ENCODE measurements at places on chromosomes 16 and 17.

DNA sequence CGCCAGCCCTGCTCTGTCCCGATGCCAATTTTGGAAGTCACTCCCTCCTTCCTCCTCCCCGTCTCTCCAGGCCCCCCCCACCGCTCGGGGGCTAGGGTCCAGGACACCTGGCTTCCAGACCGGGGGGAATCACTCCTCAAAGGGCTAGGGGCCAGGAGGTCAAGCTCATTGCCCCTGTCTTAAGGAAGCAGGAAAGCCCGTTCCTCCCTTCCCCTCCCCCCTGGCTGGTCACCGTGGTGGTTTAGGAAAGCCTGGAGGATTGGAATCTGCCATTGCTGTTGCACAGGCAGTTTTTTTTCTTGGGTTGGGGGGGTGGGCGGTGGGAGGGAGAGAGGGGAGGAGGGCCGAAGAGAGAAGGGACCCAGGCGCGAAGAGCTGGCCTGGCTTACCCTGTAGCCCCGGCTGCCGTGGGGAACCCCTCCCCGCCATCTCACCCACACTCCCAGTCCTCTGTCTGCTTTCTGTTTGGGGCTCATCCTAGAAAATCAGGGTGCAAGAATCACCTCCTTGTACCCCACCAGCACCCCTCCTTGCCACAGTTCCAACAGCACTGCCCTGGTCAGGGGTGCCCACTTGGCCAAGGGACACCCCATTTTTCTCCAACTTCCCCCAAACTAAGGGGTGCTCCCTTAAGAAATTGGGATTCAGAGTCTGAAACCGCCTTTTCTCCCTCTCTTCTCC lies 2.9 kb upstream of the BCL6B start:
- DNase-seq, result no peak

DNA sequence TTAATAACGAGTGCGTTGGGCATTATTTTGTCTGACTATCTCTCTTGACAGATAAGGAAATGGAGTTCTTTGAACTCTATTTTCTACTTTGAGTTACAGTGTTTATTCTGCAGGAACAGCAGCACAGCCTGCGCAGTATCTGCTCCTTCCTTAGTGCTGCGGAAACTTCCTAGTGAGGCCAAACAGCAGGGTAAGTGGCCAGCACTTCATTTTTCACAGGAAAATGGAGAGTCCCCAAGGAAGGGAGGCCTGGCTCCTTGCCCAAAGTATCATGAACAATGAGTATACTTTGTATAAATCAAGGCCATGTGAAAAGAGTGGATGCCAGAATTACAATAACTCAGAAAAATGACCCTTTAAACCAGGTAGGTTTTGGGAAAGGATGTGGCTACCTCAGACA lies 140.6 kb downstream of the VPS53 start:
- DNase-seq, result no peak

DNA sequence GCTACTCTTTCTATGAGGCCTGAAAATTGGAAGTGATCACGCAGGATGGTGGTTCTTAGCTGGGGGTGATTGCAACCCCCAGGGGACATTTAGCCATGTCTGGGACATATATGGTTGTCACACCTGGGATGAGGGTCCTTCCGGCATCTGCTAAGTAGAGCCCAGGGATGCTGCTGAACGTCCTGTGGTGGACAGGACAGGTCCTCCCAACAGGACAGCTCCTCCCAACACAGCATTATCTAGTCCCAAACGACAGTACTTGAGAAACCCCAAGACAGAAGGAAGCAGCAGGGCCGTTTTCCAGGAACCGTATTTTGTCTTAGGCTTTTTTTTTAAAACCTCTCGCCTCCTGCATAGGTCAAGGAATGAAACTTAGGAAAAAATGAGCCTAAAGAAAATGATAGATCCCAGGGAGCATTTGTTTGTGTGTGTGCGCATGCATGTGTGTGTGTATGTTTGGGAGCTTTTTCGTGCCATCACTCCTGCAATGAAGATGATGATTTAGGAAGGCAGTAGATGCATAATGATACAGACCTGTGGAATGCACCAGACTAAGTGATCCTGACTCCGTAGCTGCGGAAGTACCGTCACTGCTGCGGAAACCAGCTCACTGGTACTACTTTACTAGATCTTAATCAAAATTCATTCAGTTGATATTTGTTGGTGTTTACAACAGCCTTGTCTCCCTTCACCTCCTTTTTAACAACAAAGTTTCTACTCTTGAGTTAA lies 118.2 kb downstream of the SNX29 start:
- DNase-seq, result no peak

GRCh38 chr16:3776316-3776715 lies 59.0 kb upstream of the TRAP1 start:
- no peak for DNase-seq

DNA sequence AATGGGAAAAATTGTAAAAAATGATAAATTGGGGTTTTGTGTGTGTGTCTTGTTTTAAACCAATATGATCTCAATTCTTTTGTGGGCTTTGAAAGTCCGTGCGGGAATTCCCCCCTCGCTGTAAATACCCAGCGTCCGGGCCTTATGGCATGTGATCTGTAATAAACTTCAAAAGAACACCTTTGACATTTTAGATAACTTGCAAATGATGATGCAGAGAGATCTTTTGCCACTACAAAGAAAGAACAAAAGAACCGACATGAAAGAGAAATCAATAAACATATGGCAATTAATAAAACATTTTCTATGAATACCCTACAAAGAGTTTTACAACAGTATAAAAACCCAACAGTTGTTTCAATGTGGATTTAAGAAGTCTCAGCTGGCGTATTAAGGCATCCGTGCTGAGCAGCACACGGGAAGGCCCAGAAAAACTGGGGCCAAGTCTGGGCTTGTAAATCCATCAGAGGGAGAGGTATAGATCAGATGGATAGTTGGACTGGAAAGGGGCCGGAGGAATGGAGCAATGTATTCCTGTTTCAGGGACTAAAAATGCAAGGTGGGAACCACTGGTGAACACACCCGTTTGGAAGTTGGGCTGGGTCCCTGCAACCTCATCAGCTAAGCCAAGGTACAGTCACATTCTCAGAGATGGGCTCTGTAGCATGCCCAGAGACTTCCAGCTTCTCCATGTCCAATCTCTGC lies 115.2 kb downstream of the IRX5 start:
- no peak for DNase-seq

- DNase-seq, result no peak
These were observed 5.9 kb downstream of the BAIAP2 start for GRCh38 chr17:81040791-81041337.

GRCh38 chr16:88999457-89000206 lies 22.6 kb upstream of the CBFA2T3 start:
- DNase-seq, result no peak
